ENCODE measurements at places on chromosomes 3 and 15.

DNA sequence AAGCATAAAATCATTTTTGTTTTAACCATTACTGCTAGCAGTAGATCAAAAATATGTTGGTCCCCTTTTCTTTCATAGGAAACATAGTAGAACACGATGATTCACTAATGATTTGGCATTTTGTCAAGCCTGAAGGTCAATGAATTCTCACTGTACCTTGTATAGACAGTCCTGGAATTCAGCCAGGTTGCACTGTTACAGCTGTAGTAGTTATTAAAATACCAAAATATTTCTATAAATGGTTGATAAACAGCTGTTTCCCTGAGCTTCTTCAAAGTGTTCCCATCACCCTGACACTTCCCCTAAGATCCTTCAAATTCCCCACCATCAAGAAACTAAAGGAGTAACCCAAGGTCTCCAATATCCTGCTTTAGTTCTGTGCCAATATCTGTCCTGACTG, 200.9 kb downstream of the ATP8B4 start:
- no peak for DNase-seq

GRCh38 chr3:196969134-196969659, 564 bp upstream of the PIGZ start:
- DNase-seq: no peak

GRCh38 chr3:132867526-132867925, 145.3 kb upstream of the NPHP3 start:
- no peak for DNase-seq

DNA sequence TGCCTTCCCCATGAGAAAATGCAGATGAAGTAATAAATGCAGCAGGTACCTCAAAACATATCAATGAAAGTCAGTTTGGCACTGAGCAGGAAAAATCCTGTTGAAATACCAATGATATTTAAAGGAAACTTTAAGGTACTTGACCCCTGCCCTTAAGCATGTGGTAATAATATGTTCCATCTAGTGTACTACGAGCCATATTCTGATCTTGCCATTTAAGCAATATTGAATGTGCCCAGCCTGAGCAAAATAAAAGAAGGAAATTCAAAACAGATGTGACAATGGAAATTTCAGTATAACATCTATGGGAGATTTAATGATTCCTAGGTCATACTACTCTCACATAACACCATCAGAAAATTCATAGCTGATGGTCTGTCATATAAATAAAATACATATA, 191.8 kb upstream of the CGNL1 start:
- no peak for DNase-seq

DNA sequence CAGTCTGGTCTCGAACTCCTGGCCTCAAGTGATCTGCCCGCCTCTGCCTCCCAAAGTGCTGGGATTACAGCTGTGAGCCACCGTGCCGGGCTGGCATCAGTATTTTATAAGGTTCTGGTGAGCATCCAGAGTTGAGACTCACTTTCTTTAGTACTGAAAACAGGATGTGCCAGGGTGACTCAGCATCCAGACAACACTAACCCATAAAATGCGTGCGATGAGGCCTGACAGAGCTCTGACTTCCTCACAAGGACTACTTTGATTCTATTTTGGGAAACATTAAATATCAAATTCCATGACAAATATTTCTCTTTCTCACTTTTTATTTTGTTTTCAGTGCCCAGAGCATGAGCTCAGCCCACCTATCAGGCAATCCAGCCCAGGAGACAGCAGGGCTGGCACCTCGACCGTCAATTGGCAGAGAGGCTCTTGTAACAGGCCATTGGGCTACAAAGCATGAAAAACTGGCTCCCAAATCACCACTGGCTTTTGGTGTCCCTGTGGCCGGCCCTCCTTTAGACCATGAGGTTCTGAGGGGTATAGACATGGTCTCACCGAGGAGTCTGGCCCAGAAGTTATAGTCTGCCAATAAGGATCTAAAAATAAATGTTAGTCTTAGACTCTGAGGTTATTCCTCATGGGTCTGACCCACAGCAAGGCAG, 75.0 kb downstream of the FEM1B start:
- no peak for DNase-seq

DNA sequence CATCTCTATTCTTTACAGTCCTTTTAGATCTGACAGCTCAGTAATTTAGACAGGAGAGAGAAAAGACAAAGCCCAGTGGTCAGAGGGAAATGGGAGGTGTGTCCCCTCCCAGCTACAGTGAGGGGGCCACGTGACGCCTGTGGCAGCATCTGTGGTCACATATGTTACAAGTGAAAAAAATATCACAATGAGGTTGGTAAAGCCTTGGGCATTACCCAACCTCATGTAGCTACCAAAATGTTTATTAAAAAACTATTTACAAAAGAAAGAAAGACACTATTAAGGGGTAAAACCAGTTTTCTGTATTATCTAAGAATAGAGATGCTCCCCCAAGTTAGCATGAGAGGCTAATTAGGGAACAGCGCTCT, 42.9 kb upstream of the PLCL2 start:
- DNase-seq: no peak

DNA sequence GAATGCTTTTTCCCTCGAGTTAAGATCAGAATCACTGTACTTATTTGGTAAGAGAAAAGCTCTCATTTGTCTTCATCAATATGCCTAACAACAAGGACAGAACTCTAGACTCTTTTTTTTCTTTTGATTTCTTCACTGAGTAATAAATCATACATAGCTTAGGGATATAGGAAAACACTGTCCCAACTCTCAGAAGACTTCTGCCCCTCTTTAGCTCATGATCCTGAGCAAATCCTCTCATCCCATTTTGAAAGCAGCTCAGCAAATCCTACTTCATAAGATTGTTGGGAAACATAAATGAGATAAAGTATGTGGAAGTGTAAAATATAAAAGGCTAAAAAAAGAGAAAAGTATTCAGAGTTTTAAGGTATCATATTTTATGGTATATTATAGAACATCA, 141.7 kb downstream of the ATP8B4 start:
- no peak for DNase-seq

DNA sequence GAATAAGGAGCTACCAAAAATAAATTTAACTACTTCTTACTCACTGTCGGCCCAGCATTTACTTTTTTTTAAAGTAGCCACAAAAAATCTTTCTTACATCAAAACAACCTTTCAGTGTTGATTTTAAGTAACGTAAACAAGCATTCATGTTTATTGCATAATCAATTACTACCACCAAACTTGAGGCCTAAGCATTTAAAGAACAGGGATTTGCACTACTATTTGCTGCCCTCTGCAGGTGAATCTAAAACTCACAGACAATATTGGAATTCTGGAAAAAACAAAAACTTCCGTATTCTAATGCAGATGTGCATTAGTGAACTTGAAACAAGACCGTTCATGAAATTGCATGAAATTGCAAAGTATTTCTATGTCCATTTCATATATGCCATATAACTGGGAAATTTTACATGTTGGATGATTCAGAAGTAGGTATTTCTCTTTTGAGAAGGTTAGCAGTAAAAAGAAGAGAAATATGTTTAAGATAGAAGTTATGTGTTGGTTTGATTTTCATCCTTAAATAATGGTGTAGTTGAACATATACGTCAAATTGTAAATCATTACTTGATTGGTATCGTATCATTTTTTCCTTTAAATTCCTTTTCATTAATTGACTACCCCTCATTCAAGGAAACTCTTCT, 55.6 kb downstream of the CGGBP1 start:
- DNase-seq: no peak

- no peak for DNase-seq
These were observed 48.4 kb downstream of the MOBP start for GRCh38 chr3:39515681-39516441.

DNA sequence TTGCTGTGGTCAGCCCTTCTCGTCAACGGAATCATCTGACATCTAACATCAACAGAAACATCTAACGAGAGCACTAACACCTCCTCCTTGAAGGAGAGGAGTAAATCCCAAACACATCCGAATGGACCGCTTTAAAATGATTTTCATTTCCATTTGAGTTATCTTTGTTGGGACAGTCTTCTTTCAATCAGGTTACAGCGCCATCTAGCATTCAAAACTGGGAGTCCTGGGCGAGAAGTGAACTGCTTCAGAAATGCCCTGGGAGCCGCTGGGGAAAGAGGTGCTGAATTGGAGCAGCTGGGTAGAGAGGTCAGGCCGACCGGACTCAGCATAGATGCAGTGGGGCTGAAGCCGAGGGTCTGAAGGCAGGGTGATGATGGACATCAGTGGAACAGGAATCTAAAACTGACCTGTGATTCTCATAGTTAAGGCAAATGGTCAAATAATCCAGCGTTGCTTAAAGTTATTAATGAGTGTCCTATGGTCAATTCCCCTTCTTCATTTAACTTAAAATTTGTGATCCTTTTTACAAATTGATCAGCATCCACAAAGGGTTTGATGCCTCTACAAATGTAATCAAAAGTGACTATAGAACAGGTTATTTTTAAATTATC, 170.0 kb upstream of the NDN start:
- peak; percentile 14 for DNase-seq

Data from NCI-H1417 treated with DMSO at 0.1 percent for 48 hours (cell line).